ENCODE measurements at places on chromosomes 1 and 21.

DNA sequence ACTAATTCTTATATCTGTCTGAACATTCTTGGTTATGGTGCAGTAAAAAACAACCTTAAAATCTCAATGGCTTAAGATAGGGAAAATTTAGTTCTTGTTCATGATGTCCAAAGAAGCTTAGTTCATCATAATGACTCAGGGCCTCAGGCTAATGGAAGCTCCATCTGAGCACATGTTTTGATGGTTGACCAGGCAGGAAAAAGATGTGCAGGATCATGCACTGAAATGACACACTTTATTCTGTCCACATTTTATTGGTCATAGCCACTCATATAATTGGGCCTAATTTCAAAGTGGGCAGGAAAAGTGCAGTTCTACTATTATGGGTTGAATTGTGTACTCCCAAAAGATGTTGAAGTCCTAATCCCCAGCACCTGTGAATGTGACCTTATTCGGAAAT lies 198.2 kb downstream of the CENPF start:
- no peak for DNase-seq

GRCh38 chr1:37719572-37720195 lies 27.4 kb downstream of the CDCA8 start:
- no peak for DNase-seq

- no peak for DNase-seq
Measured at GRCh38 chr1:216390956-216391355, 32.3 kb downstream of the USH2A start.

DNA sequence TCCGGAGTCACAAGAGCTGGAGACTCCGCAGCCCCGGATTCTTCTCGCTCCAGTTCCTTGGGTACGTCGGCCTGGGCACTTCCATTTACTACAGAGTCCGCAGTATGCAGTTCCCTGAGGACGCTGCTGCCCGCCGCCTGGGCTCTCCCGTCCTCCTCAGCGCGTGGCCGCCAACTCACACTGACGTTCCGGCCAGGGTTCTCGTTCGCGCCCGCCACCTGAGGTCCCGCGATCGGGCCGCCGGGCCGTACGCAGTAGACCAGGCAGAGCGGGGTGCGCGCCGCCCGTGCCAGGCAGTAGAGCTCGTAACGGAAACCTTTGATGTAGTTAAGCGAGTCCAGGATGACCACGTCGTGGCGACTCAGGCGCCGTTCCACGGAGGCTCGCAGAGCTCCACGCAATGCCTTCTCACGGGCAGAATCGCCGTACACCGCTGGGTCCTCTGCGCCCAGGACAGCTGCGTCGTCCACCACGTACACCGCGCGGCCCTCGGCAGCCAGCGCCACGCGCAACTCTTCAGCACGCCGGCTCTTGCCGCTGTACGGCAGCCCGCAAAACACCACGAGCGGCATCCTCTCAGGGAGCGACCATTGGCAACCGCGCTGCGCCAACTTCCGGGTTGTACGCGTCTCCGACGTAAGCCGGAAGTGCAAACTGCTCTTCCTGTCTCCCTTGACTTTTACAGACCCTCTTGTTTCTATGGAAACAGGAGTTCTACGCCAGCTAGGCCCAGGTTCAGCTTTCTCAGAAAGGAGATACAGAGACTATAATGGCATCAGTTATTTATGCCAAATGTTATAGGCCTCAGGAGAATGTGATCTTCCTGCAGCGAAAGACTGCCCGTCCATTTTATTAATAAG lies at the start of gene KTI12:
Gene KTI12, minus strand, starts transcription at position 621 of the 860 bp plus-strand sequence. Its CDS starts 49 bp downstream, at position 572.
- DNase-seq, result peak; percentile 87

GRCh38 chr1:205228093-205228521 lies 361 bp downstream of the TMCC2 start:
- no peak for DNase-seq

DNA sequence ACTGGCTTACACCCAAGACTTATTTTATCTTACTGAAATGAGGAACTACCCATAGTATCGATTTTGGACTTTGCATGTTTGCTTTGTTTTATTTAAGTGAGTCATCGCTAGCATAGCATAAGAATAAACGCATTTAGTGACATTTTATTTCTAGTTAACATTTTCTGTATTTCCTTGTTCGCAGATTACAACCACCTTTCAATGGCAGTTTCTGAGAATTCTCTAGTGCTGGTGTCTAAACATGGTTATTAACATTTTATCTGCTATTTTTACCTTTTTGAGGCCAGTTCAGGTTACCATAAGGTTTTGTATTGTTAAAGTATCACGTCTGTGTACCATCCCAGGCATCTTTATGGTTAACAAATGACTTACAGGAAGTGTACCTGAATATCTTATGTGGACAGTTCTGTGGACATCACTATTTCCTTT lies 24.5 kb downstream of the EEIG2 start:
- DNase-seq, result no peak

GRCh38 chr1:235199441-235199840 lies 38.4 kb upstream of the RBM34 start:
- no peak for DNase-seq

GRCh38 chr1:207027206-207027777 lies 5.3 kb downstream of the C1orf116 start:
- no peak for DNase-seq

- no peak for DNase-seq
Measured at GRCh38 chr1:26581287-26581651, 51.7 kb downstream of the RPS6KA1 start.

DNA sequence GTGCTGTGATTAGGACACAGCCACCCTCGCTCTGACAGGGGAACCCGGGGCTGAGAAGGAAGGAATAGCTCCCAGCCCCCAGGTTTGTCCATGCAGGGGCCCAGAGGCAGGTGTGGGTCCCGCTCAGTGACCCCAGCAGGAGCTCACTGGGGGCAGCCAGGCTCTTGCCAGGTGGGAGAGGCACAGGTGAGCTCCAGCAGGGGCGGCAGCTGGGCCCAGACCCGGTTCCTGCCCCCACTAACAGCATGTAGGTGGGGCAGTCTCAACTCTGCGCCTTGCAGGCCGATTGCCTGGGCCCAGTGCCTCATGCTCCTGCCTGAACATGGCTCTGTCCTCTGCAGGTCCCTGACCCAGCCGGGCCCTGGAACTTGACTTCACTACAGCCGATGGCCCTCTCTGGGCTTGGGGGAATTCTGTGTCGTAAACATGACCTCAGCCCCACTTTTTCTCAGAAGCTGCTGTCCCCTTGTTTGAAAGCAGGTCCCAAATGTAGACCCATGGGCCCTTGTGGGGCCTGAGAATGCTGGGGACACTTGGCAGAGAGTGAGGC lies 127.0 kb downstream of the PRDM16 start:
- DNase-seq, result no peak

DNA sequence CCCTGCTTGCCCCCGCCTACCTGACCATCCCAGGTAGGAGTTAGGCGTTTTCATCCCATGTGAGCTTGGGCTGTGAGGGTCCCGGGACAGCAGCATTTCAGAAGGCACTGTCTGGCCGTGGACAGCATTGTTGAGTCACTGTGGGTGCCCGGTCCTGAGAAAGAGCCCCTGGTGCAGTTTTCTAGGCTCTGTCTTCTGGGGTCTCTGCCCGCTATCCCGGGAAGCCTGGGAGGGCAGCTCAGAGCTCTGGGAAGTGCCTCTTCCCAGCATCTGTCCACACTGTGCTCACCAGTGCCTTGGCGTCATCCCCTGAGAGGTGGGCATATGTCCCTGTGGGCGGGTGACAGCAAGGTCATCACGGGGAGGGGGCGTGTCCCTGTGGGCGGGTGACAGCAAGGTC lies 11.4 kb upstream of the ZNF669 start:
- no peak for DNase-seq

DNA sequence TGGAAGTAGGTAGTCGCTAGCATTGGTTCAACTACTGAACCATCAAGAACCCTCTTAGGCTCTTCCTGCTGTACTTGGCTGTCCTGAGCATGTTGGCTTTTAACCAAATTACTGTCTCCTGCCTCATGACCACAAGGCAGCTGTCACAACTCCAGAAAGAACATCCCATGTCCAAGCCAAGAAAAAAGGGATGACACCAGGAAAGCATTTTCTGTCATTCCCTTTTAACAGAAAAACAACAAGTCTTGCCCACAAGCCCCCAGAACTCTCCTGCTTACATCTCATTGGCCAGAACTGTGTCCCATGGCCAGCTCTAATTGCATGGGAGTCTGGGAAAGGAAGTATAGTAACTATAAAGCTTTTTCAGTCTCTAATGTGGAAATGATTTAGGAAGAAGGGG lies 2.4 kb upstream of the RNU5D-1 start:
- no peak for DNase-seq

DNA sequence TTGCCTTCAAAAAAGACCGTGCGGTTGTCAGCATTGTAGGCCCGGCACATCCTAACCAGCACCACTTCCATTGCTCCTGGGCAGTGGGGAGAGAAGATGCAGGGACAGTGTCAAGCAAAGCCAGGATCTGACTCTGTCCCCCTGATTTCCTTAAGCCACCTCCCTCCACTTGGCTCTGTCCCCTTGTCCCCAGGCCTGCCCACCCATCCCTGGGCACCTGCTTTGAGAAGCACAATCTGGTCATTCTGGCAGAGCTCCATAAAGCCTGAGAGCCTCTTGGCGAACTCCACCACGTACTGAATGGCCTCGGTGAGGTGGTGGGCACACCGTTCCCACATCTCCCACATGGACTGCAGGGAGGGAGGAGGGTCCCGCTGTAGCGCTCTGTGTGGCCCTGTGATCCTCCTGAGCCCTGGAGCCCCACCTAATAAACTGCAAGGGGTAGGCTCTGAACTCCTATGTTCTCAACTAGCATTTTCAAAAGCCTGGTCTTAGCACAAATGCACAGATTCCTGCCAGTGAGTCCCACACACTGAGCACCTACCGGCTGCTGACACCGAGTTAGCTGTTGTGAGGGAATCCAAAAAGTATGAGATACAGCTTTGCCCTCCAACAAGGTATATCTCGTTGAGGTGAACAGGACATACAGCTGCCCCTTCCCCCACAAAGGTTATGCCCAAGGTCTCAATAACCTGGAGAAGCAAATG lies 8.2 kb upstream of the LINGO4 start:
- DNase-seq, result no peak

GRCh38 chr1:168148916-168149315 lies 12.2 kb upstream of the GPR161 start:
- DNase-seq, result no peak

DNA sequence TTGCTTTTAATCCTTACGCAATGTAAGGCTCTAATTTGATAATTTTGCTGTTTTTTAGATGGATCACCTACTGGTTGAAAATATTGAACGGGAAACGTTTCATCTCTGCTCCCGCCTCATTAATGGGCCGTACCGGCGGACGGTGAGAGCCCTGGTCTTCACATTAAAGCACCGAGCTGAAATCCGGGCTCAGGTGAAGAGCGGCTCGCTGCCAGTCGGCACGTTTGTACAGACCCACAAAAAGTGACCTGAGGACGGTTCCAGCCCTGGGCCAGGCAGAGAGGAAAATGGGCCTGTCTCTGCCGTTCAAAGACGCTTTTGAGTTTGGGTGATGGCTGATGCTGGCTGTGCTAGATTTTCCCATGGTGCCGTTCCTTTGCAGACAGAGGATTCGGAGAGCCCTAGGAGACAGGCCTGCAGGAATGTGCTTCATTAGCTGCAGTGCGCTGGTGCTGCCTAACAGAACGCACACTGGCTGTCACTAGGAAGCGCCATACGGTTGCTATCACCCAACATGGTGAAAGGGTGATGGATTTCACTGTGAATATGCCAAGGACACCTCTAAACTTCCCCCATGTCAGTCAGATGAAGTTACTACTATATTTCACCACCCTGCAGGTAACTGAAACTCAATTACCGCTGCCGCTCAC lies 42.9 kb downstream of the TCEANC2 start:
- DNase-seq, result no peak

DNA sequence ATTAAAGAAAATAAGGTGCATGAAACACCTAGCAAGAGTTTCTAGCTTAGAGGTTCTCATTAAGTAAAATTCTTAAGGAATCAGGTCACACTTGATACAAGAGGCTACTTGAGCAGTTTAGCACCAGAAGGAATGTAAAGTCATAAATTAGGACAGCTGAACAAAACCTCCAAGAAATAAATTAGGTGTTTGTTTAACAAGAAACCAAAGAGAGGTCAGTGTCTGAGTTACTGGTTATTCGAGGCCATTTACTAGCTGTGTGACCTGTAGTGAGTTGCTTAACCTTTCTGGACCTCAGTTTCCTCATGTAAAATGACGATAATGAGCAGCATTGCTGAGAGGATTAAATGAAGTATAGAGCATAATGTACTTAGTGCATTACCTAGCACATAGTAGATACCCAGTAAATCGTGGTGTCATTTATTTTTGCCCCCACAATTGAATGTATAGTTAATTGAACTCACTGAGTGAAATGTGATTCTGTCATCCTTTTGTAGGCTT lies 908 bp upstream of the ELK4 start:
- peak; percentile 34 for DNase-seq

DNA sequence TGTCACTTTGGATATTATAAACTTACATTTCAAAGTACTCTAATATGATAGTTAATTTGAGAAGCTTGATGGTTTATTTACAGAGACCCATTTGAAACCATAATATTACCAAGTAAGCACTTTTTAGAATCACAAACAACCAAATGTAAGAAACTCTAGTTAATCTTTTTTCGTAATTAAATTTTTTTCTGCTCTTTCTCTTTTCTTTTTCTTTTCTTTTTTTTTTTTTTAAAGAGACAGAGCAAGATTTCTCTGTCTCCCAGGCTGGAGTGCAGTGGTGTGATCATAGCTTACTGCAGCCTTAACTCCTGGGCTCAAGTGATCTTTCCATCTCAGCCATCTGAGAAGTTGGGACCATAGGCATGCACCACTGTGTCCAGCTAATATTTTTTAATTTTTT lies 5.2 kb downstream of the RAVER2 start:
- DNase-seq, result no peak

- DNase-seq, result no peak
Measured at GRCh38 chr1:243246916-243247315, 8.2 kb downstream of the CEP170 start.

- no peak for DNase-seq
Measured at GRCh38 chr1:89262643-89263042, 10.0 kb downstream of the GBP5 start.

DNA sequence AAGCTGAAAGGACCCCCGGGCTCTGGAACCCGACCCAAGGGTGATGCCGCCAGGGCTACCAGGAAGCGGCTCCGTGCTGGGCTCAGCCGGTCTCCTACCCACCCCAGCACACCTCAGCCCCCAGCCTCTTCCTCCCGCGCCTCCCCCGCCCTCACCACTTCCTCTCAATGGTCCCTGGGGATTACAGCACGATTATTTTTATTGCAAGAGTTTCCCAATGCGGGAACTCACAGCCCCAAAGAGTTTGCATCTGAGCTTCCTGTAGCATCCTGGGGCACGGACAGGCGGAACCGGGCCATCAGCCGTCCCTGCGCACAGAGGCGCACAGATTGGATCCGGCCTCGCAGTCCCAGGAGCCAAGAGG lies 8.7 kb upstream of the SLX9 start:
- no peak for DNase-seq

GRCh38 chr1:172723251-172723650 lies 64.3 kb downstream of the FASLG start:
- DNase-seq, result no peak
